ENCODE measurements at places on chromosomes 1 and 21.

DNA sequence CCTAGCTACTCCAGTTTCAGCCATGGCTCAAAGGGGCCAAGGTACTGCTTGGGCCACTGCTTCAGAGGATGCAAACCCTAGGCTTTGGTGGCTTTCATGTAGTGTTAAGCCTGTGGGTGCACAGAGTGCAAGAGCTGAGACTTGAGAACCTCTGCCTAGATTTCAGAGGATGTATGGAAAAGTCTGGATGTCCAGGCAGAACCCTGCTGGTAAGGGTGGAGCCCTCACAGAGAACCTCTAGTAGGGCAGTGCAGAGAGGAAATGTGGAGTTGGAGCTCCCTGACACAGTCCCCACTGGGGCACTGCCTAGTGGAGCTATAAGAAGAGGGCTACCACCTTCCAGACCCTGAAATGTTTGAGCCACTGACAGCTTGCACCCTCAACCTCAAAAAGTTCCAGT is 16.2 kb downstream of the RIIAD1 start:
- no peak for DNase-seq

GRCh38 chr1:113684153-113684541 is 75.1 kb downstream of the PHTF1 start:
- DNase-seq = no peak

- no peak for DNase-seq
Observed at GRCh38 chr1:62395291-62395690, 41.6 kb upstream of the USP1 start.

DNA sequence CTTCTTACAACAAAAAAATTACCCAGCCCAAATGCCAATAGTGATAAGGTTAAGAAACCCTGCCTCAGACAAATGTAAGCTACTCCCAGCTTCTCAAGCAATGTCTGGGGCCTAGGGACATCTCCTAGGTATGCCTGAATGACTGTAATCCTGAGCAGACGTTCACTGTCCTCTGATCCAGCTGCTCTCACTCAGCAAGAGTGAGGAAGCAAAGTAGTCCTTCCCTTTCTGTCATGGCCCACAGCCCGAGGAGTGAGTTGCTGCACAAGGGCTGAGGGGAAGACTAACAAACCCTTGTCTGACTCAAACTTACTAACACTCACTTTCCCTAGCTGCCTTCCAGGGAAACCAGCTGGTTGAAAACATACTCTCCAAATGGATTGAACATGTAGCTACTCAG is 124.9 kb upstream of the TNFSF4 start:
- no peak for DNase-seq

DNA sequence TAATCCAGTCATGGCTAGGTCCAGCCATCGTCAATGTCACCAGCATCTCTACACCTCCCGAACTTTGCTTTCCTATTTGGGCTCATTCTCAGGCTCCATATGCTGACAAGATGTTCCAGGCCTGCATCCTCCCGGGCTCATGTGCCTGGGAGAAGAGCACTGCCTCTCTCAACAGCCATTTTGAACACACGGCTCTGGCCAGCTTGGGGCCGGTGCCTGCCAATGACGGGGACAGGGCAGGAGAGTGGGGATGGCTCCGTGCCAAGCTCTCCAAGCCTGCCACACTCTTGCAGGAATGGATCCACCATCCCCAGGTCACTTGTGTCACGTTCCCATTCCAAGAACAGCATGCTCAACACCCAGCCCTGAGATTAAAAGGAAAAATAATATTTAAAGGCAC is 61.4 kb upstream of the PAX7 start:
- DNase-seq = no peak

DNA sequence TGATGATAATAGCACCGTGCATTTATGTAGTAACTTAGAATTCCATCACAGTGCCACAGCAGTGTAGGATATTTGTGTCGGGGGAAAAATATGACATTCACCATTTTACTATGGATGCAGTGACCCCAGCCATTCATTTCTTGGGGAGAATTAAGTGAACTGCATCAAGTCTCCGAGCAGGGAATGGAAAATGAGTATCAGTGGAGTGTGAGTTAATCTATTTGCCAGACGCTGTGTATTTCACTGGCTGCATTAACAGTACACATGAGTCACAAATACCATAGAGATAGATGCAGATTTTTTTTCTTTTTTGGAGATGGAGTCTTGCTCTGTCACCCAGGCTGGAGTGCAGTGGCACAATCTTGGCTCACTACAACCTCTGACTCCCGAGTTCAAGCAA is 33.8 kb upstream of the SLC45A1 start:
- DNase-seq = no peak

DNA sequence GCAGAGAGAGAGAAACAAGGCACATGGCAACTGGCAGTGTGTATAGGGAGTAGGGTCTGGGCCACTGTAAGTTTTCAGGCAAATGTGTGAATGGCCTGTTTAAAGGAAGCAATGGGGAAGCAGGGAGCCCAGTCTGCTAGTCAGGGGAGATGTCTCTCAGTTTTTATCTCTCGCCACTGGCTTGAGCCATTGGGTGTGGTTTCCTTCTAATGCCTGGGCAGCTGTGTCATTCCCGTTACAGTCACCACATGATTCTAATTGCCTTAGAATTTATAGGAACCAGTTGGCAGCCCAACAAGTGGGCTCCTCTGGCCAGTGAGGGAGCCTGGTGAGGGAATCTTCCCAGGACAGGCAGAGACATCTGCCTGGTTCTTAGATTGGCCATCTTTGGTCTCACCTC is 182.4 kb downstream of the DISC1 start:
- DNase-seq = no peak

GRCh38 chr1:241518476-241519307 is 863 bp downstream of the FH start:
- DNase-seq = peak; percentile 61

DNA sequence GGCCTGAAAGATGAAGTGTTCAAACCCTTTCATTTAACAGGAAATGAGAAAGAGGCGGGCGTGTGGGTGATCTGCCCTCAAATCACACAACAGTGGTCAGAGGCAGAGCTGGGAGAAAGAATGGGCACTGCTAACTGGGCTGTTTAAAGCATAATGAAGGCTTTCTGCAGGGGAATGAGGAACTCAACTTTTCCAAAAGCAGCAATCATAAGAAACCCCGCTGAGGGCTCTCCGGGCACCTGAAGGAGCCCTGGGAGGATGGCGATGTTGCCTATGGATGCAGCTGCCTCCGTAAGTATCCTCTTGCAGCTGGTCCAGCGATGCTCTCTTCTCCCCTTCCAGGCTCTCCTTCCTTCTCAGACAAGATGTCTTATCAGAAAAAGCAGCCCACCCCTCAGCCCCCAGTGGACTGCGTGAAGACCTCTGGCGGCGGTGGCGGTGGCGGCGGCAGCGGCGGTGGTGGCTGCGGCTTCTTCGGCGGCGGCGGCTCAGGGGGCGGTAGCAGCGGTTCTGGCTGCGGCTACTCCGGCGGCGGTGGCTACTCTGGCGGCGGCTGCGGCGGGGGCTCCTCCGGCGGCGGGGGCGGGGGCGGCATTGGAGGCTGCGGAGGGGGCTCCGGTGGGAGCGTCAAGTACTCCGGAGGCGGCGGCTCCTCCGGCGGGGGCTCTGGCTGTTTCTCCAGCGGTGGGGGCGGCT is 1.2 kb downstream of the LORICRIN start:
- DNase-seq = no peak

- DNase-seq = peak; percentile 65
Observed at GRCh38 chr1:112618721-112619517, at the start of gene ST7L. Gene ST7L, minus strand, starts transcription at chr1:112619141. Its CDS starts 28 bp downstream, at chr1:112619113.

DNA sequence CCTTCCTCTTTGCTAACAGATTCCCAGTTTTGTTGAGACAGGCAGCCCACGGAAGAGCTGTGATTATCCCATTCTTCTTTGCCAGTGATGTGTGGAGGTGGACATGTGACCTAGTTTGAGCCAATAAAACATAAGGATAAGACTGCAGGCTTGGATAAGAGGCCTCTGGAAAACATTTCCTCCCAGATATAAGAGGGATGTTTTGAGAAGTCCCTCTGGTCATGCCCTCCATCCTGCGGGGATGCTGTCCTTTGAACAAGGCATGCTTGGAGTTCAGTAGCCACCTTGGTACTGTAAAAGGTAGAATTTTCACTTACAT is 155.7 kb downstream of the TM2D1 start:
- no peak for DNase-seq

DNA sequence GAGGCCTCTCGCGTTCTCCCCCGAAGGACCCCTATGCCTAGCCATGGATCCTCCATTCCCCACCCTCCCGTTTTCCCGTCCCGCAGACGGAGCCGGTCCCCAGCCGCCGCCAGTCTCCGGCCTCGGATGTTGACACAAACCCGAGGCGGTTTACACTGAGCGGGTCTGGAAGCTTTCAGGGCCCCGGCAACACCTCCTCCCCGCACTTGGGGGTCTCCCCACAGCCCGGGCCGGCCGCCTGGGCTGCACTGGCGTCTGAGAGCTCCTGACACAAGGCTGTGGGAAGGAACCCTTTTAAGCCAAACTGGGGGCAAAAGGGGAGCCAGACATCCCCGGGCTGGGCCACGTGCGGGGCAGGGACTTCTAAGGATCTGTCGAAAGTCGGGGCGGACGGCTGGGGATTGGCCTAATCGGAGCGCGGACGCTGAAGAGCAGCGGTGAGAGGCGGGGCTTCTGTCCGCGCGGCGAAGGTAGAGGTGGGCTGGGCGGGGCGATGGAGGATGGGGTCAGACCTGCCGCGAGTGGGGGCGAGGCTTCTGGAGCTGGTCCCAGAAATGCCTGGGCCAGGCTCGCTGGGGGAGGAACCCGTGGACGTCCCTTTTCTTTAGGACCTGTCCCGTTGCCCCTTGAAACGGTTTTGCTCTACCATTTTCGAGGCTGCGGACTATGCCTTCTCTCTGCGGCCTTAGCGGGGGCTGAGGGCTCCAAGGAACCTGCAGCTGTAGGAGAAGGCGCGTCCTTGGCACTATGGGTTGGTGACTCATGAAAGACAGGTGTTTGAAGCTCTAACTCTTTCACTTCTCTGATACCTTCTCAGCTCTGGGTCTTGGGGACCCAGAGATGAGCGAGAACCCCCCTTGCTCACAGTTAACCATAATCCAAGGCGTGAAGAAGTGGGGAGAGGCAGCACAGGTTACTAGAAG is 1.2 kb upstream of the HPCAL4 start:
- no peak for DNase-seq

DNA sequence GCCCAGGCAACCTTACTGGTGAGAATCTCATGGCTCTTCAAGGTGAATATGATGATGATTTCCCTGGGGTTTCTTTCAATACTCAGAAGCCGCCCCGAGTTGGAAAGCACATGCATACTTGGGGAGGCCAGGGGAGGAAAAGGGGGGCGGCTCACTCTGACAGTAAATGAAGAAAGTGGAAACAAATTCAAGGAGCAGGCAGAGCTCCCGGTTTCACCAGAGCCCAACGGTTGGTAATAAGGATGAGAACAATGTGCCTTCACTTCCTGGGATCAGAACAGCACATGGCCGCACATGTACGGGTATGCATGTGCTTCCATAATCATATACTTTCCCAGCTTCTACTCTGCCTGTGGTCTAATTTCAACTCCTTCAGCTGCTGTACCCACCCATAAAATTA is 3.8 kb upstream of the ARHGEF2 start:
- no peak for DNase-seq

DNA sequence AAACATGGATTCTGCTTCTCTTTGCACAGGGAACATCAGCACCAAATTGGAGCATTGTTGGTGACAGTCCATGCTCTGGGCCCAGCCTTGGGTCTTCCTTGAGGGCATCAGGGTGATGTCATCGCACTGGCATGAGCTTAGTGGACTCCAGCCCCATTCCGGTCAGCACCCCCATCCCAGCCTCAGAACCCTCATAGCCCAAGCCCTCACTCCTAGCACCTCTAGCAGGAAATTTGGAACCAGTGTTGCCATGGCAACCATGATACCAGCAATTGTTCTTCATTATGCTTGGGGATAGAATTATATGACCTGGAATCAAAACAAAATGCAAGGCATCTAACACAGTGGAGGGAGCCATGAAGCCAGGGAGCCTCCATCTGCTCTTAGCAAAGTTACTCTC is 83.1 kb downstream of the VWA5B1 start:
- no peak for DNase-seq

GRCh38 chr1:216448011-216448510 is 24.8 kb upstream of the USH2A start:
- no peak for DNase-seq

DNA sequence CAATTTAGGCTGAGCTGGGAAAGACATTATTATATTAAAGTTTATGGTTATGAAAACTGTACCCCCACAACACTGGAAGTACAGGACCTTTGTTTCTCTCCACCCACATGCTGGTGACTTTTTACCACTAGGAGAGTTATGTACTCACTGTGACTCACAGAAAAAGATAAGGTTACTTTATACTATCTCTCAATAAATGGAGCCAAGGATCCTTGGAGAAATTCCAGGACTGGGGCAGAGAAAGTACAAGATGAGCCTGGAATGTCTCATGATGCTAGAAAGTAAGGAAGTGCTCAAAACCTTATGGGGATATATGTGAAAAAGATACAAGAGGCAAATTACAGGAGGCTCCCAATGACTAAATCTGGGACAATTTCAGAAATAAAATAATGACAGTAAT is 63.9 kb upstream of the C1orf105 start:
- DNase-seq = no peak

GRCh38 chr21:39012326-39013230 is 170.7 kb downstream of the PSMG1 start:
- DNase-seq = no peak

- DNase-seq = no peak
Observed at GRCh38 chr1:242059976-242060375, 61.1 kb upstream of the MAP1LC3C start.

- DNase-seq = no peak
Observed at GRCh38 chr21:44818640-44819011, 764 bp upstream of the SUMO3 start.

- DNase-seq = no peak
Observed at GRCh38 chr1:61322008-61322744, 239.8 kb downstream of the NFIA start.

GRCh38 chr1:119903443-119903835 is 7.1 kb upstream of the ADAM30 start:
- DNase-seq = no peak

- no peak for DNase-seq
Observed at GRCh38 chr1:29389533-29390041, 153.3 kb downstream of the PTPRU start.

GRCh38 chr1:54272772-54273091 is 72.8 kb downstream of the MRPL37 start:
- DNase-seq = no peak

DNA sequence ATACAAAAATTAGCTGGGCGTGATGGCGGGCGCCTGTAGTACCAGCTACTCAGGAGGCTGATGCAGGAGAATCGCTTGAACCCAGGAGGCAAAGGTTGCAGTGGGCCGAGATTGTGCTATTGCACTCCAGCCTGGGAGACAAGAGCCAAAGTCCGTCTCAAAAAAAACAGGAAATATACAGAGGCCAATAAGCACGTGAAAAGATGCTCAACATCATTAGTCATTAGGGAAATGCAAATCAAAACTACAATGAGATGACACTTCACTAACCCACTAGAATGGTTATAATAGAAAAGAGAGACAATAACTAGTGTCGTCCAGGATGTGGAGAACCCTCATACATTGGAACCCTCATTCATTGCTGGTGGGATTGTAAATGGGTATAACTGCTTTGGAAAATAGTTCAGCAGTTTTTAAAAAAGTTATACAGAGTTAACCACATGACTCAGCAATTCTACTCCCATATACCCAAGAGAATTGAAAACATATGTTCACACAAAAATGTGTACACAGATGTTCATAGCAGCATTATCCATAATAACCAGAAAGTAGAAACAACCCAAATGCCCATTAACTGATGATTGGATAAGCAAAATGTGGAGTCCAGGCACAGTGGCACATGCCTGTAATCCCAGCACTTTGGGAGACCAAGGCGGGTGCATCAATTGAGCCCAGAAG is 6.4 kb upstream of the E2F2 start:
- DNase-seq = no peak

GRCh38 chr1:87903242-87903641 is 574.6 kb downstream of the LMO4 start:
- no peak for DNase-seq

GRCh38 chr1:3625151-3625907 is 514 bp downstream of the TPRG1L start:
- no peak for DNase-seq

Measured in natural killer cell treated with Interleukin-12 subunit alpha and Interleukin-12 subunit beta and Interleukin-15 and Interleukin-18, amount 100 ng/mL, for 72 hours (primary cell).